NCI-H187 treated with DMSO at 0.1 percent for 48 hours (cell line): ENCODE measurements at places on chromosomes 2 and 18.

GRCh38 chr2:108268001-108268400, 20.7 kb upstream of the SULT1C2 start:
- no peak for DNase-seq

DNA sequence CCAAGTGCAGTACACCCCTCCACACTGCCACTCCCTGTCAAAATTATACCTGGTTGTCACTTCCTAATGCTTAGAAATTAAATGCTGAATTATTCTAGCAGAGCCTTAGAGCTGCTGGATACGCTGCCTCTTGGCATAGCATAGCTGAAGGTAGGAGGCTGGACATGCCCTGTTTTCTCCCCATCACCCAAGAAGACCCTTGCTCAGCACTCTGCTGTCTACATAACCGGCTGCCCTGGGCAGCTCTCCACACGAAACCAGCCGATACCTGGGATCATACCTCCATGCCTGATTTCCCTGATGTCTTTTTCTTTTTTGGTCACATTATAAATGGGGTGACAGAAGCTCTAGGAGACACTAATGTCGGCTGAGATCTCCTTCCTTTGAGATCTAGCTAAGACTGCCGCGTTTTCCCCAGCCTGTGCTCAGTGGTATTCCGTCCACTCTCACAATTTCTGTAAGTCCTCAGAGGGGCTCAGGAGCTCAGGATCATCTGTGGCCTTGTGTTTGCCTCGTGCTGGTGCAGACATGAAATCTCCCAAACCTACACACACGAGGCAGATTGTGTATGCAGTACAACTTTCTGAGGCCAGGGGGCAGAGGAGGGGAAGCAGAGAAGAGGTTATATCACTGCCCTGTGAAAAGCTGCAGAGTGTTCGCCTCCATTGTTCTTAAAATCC, 13.5 kb upstream of the ZAP70 start:
- peak; percentile 13 for DNase-seq

GRCh38 chr2:5839550-5839949, 147.4 kb downstream of the SOX11 start:
- DNase-seq: no peak

DNA sequence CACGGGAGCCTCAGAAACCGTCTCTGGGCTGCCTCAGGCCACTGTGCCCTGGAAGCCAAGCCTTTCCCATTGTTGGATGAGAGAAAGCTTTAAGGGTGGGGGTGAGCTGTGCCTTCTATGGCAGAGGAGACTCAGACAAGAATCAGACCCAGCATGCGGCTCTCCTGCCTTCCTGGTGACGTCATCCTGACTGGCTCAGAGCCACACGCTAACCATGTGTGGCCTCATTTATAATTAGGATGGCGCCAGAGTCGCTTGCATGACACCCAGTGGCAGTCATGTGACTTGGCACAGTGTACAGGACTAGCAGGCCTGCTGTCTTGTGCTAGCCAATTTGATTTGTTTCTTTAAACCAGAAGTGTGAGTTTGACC, 99.1 kb downstream of the SH3BP4 start:
- DNase-seq: no peak

DNA sequence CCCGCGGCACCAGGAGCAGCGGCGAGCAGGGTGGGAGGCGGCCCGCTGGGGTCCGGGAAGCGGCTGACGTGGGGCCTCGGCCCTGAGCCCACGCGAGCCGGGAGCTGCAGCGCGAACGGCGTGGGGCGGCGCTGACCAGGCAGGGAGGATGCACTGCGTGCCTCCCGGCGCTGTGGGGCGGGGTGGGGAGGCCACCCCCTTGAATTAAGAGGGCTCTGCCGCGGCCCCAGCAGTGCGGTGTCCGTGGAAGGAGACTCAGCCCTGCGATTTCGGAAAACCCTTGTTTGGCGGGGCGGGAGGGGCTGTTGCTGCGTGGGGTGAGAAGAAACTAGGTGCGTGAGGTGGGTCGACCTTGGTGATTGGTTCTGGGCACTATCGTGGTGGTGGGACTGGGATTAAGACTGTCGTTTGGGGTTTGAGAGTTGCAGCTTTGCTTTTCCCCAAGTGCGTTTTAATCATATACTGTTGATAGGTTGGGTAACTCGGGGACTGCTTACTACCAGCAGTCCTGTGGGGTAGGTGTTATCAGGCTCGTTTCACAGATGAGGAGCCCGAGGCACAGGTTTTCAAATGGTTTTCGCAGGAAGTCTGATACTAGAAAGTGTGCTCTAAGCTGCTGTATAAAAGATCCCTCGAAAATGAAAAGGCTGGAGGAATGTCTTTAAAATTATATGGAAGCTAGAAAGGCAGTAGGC, 722 bp downstream of the ACSL3 start:
- no peak for DNase-seq

GRCh38 chr2:236352761-236353593, 88.8 kb upstream of the ASB18 start:
- DNase-seq: no peak
